ENCODE measurements at places on chromosomes 16 and 17.

DNA sequence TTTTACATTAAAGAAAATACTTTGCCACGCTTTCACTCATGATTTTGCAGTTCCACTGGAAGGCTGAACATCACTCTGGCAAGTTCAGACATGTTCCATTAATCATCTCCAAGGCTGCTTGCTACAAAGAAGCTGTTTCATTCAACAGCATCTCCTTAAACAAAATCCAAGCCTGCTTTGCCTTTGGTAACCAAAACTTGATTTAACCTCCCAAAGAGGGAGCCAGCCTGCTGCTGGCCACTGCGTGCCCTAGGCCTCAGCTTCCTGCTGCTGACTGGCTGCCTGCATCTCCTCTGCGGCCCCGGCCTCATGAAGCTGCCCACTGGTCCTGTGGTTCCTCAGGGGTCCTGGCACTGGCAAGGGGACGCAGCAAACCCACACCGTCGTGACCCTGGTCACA lies 31.8 kb downstream of the ANKRD11 start:
- DNase-seq: no peak

DNA sequence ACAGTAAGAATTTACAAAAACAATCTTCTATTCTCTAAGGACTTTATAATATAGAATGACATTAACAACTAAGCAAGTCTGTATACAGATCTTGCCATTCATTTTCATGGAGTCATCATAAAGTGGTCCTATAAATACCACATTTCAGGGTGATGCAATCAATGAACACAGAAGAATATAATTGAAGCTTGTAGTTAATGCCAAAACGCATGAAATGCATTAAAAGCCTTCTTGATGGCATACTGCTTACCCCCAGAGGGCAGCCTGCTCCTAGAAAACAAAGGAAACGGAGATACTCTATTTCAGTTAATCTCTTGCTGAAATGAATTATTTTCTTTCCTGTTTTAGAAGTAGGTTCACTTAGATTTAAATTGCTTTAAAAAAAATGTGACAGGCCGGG lies 45.2 kb upstream of the STAC2 start:
- DNase-seq: no peak

DNA sequence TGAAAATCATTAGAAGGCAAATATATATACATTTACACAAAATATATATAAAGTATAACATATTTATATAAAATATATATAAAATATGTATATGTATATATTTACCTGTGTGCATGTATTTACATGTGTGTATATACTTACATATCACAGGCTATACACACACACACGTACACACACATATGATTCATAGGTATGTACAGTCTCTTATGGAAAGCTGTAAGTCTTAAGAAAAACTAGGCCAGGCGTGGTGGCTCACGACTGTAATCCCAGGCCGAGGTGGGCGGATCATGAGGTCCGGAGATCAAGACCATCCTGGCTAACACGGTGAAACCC lies 14.7 kb downstream of the TOM1L2 start:
- no peak for DNase-seq

DNA sequence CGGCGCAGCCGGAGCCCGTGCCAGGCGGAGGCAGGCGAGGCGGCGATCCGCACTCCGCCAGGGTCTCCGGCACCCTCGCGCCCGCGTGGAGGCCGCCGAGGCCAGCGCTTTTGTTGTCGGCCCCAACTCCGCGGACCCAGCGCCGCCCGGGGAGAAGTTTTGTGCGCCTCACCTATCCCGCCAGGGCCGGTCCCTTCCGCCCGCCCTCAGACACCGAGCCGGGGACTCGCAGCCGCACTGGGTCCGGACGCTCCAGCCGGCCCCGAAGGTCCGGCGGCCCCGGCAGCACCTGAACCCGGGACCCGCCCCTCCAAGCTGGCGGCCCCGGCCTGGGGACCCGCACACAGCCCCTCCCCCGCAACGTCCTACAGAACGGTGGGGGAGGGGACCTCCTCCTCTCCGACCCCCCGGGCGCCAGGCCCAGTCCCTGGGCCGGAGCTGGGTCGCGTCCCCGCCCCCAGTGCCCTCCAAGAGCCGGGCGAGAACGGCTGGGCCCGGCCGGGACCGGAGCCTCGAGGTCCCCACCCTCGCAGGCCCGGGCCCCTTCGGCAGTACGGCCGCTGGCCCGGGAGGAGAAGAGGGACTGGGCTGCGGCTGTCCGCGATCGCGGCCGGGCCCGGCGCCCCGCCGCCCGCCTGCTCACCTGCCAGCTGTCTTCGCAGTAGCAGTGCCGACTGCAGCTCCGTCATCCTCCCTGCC lies 698 bp downstream of the UBE2G1 start:
- peak; percentile 7 for DNase-seq

DNA sequence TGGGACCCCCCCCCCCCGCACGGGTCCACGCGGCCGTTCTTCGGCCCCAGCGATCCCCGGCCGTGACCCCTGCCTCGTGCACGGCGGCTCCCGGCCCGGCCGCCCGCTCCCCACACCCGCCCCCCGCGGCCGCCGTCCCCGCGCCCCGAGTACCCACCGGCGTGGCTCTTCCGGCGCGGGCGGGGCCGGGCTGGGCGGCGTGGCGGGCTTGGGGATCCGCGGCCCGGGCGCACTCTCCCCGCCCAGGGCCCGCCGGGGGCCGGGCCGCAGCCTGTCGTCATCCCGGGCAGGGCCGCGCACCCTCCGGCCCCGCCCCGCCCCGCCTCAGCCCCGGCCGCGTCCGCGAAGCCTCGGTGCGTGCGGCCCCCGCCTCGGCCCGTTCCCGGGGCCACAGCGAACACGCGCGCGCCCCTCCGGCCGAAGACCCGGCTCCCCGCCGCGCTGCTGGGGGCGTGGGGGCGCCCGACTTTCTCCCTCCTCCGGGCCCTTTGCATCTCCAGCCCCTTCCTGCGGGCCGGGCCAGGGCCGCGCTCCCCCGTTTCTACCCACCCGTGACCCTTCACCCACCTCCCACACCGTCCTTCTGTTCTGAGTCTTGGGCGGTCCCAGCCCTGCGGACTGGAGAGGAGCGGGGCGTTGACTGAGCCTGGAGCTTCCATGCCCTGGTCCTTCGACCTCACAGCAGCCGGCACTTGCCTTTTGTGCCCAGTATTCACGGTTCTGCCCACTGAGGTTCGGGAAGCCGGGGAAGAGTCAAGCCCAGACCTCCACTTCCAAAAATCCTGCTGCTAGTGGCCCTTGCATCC lies 840 bp downstream of the MYO1C start:
- DNase-seq: no peak

GRCh38 chr17:54990118-54990517 lies 21.6 kb downstream of the STXBP4 start:
- DNase-seq: no peak

- DNase-seq: no peak
Observed at GRCh38 chr16:72989579-72990551, 58.1 kb downstream of the ZFHX3 start.

DNA sequence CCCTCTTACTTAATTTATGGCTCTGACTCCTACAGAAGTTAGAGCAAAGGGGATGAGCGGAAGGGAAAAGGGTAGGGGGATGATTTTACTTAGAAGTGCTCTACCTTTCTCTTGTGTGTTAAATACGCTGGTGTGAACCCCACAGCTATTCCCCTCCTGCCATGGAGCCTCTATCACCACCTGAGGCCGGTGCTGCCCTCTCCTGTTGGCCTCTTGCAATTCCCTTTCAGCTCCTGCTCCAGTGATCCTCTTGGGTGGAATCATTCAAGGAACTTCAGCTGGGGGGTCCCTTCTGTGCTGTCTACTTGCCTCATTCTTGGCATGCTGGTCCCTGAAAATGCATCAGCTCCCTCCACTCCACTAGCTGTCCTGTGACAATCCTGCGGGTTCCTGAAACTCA lies 41.8 kb upstream of the CDH8 start:
- no peak for DNase-seq
